NCI-H510A treated with DMSO at 0.1 percent for 48 hours (cell line): ENCODE measurements at places on chromosomes 7 and 10.

- peak; percentile 85 for DNase-seq
These were observed 37.0 kb downstream of the RPA3 start for GRCh38 chr7:7681191-7681935.

- no peak for DNase-seq
These were observed 176.5 kb downstream of the SUGCT start for GRCh38 chr7:40311307-40311706.

DNA sequence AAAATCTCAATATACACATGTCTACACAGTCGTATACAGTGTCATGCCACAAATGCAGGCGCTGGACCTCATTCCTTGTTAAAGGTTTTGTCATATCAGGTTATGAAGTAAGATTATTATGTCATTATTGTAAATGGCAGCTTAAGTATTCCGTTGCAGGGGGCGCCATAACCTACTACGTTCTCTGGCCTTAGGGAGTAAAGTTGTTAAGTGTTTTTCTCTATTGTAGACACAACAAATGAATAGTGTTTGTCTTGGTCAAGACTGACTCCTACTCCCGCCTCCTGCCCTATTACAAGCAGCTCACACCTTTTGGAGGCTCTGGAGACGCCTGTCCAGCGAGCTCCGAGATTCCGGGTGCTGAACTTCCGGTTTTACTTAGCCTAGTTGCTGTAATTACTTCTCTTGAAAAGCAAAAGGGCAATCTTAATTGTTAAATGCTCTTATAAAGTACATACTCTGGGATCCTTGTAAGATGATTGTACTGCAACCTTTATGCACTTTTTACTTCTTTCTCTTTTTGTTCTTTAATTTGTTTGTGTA lies 994 bp downstream of the GATAD1 start:
- DNase-seq: peak; percentile 59

DNA sequence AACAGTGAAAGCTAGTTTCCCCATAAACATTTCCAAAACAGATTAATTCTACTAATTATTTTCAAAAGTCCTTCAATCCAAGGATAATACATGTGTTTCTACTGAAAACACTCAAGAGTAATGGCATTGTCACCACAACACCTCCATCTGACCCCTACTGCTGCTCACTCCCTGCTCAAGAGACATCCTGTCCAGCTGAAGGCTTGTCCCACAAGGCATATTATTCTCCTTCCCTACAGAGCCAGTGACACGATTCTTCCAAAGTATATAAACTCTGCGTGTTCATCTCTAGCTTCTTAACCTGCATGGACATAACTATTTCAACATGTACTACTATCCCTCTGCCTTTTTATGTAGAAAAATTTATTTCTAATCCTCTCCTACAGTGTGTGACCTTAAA lies 182.1 kb downstream of the CPEB3 start:
- no peak for DNase-seq

GRCh38 chr10:133158756-133159610 lies 1.0 kb upstream of the KNDC1 start:
- no peak for DNase-seq

- DNase-seq: no peak
These were observed 172.2 kb upstream of the NEBL start for GRCh38 chr10:21069278-21069677.

DNA sequence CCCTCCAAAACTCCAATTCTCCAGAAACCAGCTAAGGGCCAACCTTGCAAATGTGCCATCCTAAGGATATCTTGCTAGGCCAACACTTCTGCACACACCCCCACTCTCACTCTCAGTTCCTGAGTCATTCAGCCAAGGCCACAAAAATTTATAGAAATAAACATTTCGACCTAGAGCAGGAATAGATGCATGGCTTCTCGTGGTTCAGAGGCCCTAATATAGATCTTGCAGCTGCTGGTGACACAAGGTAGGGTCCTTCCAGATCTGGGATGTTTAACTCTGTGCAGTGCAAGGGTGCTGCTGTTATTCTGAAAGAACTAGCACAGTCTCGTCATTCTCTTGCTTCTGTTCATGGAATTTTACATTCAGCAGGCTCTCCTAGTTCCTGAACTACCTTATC lies 369.3 kb downstream of the CALN1 start:
- DNase-seq: no peak

DNA sequence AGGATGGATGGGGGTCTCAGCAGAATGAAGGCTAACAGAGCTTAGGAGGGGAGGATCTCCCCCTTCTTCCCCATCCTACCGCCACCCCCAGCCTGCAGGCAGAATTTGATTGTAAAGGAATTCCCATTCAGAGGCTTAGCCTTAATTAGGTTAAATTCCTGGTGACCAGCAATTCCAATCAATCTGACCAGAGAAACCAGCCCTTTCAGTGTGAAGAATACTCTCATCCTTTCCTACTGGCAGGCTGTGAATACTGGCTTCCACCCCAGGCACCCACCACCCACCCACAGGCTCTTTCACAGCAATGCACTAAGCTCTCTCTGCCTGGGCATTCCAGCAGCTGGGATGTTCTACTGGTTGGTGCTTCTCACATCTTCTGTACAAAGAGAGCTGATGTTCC lies 137.9 kb upstream of the LYZL1 start:
- no peak for DNase-seq

DNA sequence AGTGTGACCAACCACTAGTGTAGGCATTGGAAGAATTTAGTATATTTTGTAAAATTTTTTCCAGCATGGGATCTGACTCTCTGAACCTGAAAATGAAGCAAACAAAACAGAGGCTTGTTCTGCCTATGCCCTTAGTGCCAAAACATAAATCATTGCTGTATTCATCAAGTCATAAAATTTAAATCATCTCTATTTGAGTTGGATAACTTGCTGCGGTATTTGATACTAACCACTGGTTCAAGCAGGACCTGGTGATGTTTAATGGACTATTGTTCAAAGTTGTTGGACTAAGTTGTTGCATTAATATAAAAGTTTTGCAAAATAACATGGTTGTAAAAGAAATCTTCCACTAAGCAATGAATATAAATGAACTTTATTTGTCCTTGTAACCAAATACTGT lies 19.8 kb upstream of the RPA3 start:
- DNase-seq: no peak

GRCh38 chr10:3365630-3366029 lies 193.0 kb upstream of the PITRM1 start:
- peak; percentile 58 for DNase-seq

- DNase-seq: no peak
These were observed 4.8 kb downstream of the ADRA2A start for GRCh38 chr10:111081595-111081994.

DNA sequence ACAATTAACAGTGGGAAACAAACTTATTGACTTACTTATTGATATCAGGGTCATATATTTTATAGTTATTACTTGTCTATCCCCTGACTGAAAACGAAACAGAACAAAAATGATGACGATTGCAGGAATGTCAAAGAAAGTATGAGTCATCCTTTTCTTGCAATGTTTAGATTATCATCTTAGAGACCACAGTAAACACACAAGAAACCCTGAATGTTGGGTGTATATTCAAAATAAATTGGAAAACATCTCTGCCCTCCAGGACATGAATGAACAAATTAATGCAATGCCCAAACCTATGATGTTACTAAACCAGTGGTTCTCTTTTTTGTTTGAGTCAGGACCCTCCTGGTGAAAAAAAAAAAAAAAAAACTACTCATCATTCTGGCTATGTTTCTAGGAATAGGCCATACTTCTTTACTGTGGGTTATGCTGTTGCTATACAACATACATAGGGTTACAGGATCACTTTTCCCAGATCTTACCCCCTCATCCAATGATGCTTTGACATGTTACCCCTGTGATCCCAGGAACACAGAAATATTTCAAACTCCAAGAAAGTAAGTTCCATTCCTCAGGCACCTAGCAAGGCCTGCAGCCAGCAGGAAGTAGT lies 623.4 kb upstream of the IGFBP3 start:
- no peak for DNase-seq

GRCh38 chr10:70761031-70761601 lies 24.1 kb downstream of the TBATA start:
- no peak for DNase-seq

DNA sequence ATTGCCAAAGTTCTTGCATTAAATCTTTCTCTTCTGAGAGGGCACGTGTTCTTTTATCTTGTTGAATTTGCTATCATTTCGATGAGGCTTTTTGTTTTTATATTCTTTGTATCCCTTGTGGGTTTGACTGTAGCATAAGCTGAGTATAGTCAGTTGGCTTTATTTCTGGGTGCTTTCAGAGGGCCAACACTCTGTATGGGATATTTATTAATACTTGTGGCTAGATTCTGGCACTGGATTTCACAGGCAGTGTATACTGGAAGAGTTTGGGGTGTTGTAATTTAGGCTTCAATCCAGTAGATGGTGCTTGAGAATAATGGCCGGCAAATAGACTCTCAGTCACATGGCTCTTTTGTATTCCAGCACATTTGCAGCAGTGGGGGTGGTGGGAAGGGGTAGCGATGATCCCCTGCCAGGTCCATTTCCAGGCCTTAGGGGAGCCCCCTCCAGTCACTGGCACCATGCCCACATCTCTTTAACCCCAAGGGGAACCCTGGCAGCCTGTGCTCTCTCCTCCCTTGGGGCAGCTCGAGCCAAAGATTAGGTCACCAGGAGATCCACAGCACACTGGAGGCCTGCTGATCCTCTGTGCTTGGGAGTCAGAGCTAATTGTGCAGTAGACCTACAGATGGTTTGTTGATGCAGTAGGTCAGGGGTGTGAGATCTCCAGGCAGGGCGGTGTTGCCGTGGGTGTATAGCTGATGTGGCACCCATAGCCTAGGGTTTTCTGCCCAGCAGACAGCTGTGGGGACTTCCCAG lies 81.8 kb downstream of the PTPN20 start:
- no peak for DNase-seq

- DNase-seq: no peak
These were observed 82.0 kb downstream of the BMS1 start for GRCh38 chr10:42864575-42864974.

GRCh38 chr7:64602086-64602485 lies 39.2 kb upstream of the ZNF680 start:
- DNase-seq: no peak

- peak; percentile 94 for DNase-seq
These were observed 288.8 kb downstream of the CAMK1D start for GRCh38 chr10:12638103-12638502.

DNA sequence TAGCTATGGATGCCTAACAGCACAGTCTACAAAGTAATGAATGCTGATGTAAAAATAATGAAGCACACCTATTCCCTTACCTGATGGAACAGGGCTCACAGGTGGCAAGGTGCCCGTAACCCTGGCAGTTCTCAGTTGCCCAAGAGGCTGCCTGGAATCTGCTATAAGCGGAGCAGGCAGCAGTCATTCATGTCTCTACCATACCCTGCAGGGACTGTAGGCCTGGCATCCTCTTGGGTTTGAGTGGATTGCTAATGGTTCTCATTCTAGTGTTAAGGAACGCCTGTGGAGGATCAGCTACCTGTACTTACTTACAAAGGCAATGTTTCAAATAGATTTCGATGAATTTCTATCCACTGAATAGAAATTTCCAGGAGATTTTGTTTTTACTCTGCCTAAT lies 38.4 kb downstream of the BAIAP2L1 start:
- no peak for DNase-seq

- no peak for DNase-seq
These were observed 349.3 kb upstream of the SEMA3D start for GRCh38 chr7:85535974-85536729.

DNA sequence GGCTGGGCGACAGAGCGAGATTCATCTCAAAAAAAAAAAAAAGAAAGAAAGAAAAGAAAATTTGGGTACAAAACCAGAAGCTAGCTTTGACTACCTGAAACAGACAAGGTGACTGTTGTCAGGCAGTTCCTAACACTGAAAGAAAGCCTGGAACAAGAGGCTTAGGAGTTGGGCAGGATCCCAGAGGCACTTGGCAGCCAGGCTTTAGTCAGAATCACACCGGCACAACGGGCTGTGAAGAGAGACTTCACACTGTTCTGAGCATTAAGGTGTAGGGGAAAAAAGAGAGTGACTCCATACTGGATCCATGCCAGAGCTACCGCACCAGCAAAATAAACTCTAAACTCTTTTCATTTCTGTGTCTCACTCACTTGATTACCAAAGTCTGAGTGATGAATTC lies 130.8 kb downstream of the ZNF467 start:
- no peak for DNase-seq

DNA sequence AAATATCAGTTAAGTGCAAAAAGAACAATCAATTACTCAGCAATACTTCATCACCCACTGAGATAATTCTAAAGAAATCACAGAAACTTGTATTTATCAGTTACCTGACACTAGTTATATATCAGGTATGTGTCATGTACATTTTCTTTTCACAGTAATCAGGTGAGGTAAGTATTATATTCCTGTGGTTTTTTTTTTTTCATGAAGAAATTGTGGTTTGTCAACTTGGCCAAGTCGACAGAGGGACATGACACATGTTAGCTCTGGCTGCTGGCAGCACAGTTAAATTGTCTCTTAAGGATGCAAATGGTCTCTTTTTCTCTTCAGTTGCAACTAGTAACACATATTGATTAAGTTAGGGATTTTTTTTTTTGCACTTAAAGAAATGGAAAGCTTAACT lies 13.7 kb upstream of the GPR141 start:
- DNase-seq: no peak

DNA sequence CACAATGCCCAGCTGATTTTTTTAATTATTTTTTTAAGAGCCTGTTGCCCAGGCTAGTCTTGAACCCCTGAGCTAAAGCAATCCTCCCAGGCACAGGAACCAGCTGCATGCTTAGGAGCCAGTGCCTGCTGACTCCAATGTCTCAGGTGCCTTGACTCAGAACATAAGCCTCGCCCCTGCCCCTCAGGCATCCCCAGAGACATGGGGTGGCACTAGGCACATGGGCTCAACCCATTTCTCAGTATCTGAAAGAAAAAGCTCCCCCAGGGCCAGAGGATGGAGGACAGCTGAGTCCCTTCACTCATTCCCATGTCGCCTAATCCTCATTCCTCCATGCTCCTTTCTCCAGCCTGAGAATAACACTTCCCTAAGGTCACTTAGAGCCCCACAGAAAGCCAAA lies 39.1 kb downstream of the KCNH2 start:
- no peak for DNase-seq

DNA sequence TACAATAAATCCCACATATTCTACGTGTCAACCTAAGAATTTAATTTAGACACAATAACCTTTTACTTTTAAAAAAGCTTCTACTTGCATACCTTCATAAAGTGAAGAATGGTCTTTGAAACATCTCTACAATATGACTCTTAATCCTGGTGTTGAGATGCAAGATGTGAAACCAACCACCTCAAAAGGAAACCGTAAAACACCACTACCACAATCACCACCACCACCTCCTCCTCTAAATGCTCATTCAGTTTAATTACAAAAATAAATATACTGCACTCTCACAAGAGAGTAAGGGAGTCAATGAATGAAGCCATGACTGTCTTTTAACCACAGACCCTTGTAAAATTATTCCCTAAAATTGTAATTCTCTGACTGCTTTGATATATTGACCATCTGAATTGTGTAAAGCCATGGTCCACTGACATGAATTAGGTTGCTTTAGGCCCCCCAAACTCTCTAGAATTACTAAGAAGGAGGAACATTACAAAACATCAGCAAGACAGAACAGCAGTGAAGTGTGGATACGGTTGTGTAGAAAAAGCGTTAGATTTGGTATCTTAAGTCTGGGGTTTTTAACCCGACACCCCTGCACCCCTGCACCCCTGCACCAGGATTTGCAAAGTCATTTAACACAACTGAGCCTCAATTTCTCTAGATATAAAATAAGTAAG lies 171.4 kb downstream of the SFMBT2 start:
- DNase-seq: no peak
